Naive thymus-derived CD8-positive, alpha-beta T cell (primary cell): ENCODE measurements at places on chromosomes 4 and X.

- H3K4me3 ChIP-seq: peak overlapping the region; percentile 78
- no peaks in the 10 kb centered on the region for H3K27me3 ChIP-seq
- H3K4me1 ChIP-seq: peaks cover 7% of the 10 kb centered on the region
Measured at GRCh38 chrX:23908219-23909004, 606 bp downstream of the CXorf58 start.

- no peaks in the 10 kb centered on the region for H3K27me3 ChIP-seq
- H3K4me3 ChIP-seq: no peak overlapping the region
- H3K27ac ChIP-seq: no peak overlapping the region
- DNase-seq: no peak
- H3K4me1 ChIP-seq: peaks cover 42% of the 10 kb centered on the region
Measured at GRCh38 chr4:184287697-184288255, 70.1 kb upstream of the ENPP6 start.

- peak overlapping the region; percentile 84 for H3K4me3 ChIP-seq
- H3K4me1 ChIP-seq: peaks cover 9% of the 10 kb centered on the region
- H3K27ac ChIP-seq: no peak overlapping the region
- H3K36me3 ChIP-seq: no peaks in the 10 kb centered on the region
- no peaks in the 10 kb centered on the region for H3K27me3 ChIP-seq
Measured at GRCh38 chrX:74922922-74923543, 2.2 kb downstream of the NEXMIF start.

DNA sequence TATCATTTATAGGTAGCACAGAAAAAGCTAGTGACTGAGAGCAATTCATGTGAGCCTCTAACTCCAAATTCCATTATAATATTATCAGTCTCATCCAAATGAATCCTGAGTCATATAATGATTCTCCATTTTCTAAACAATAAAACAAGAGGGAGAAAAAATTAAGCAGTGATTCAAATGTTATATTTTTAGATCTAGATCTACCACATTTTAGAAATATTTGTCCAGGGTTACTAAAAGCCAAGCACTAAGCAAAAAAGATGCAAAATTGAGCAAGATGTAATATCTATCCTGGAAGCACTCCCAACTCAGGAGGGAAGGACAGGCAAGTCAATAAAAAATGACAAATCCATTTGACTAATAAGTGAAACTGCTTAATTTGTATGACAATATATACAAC, 172.8 kb downstream of the FBXW7 start:
- no peak for DNase-seq
- H3K4me1 ChIP-seq: peaks cover 19% of the 10 kb centered on the region
- H3K4me3 ChIP-seq: no peak overlapping the region
- peaks cover 17% of the 10 kb centered on the region for H3K36me3 ChIP-seq

DNA sequence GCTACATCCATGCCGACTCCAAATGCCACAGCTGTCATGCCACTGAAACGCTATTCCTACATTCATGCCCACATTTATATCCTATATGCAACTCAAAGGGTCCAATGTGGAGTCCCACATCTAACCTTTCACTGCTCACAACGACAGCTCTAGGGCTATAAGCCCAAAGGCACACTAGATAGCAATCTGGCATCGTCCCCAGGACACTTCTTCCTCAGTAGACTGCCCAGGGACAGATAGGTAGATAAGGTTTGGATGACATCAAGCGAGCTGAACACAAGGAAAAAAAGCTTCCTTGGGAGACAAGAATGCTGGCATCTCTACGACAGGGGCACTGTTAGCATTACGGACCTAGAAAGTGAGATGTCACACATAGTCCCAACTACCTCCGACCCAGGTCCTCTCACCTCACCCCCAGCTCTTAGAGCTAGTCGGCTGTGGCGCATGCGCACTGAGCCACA, 685 bp downstream of the RAB9B start:
- H3K4me1 ChIP-seq: peaks cover 3% of the 10 kb centered on the region
- H3K4me3 ChIP-seq: peak overlapping the region; percentile 88
- no peaks in the 10 kb centered on the region for H3K36me3 ChIP-seq
- DNase-seq: no peak

DNA sequence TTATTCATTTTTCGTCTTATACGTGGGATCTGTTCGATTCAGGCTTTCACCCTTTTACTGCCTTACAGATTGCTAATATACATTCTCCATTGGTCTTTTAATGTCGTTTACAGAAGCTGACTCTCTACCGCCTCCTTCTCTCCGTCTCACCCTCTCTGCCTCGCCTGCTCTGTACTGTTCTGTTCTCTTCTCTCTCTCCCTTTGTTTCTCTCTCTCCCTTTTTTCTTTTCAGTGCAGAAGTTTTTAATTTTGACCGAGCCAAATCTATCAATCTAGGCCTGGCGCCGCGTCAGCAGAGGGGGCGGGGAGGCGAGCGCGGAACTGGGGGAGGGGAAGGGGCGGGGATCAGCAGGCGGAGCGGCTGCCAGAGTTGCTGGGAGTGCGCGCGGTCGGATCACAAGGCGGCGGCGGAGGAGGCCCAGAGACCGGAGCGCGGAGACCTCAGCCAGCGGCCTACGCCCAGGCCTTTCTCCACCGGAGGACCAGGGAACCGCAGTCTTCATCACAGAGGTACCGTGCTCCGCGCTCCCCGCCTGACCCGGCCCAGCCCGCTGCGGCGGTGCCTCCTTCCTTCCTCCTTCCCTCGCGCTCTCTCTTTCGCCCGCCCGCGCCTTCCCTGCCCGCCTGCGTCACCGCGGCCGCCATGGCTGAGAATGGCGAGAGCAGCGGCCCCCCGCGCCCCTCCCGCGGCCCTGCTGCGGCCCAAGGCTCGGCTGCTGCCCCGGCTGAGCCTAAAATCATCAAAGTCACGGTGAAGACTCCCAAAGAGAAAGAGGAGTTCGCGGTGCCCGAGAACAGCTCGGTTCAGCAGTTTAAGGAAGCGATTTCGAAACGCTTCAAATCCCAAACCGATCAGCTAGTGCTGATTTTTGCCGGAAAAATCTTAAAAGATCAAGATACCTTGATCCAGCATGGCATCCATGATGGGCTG, at the start of gene UBQLN2:
UBQLN2 (plus strand) TSS at position 397 of the 931 bp plus-strand sequence; CDS start at position 644, 247 bp downstream.
- H3K27ac ChIP-seq: peak within 1 kb of the TSS; percentile 99
- peaks cover 19% of the 10 kb centered on the region for H3K4me1 ChIP-seq
- DNase-seq: peak; percentile 70
- H3K36me3 ChIP-seq: no peaks in the 10 kb centered on the region
- H3K27me3 ChIP-seq: no peaks in the 10 kb centered on the region

- peaks cover 23% of the 10 kb centered on the region for H3K27me3 ChIP-seq
- no peak overlapping the region for H3K4me3 ChIP-seq
- H3K4me1 ChIP-seq: no peaks in the 10 kb centered on the region
- no peak for DNase-seq
- H3K27ac ChIP-seq: no peak overlapping the region
Measured at GRCh38 chr4:184147858-184148737, 69.6 kb downstream of the ENPP6 start.

GRCh38 chr4:98939892-98940298, 11.0 kb upstream of the EIF4E start:
- H3K27me3 ChIP-seq: no peaks in the 10 kb centered on the region
- no peak overlapping the region for H3K27ac ChIP-seq
- peaks cover 12% of the 10 kb centered on the region for H3K4me1 ChIP-seq
- peak; percentile 22 for DNase-seq

GRCh38 chrX:96683997-96684338, 674 bp upstream of the DIAPH2 start:
- H3K27me3 ChIP-seq: no peaks in the 10 kb centered on the region
- peaks cover 16% of the 10 kb centered on the region for H3K4me1 ChIP-seq
- H3K36me3 ChIP-seq: no peaks in the 10 kb centered on the region
- H3K27ac ChIP-seq: peak overlapping the region; percentile 82
- no peak for DNase-seq

DNA sequence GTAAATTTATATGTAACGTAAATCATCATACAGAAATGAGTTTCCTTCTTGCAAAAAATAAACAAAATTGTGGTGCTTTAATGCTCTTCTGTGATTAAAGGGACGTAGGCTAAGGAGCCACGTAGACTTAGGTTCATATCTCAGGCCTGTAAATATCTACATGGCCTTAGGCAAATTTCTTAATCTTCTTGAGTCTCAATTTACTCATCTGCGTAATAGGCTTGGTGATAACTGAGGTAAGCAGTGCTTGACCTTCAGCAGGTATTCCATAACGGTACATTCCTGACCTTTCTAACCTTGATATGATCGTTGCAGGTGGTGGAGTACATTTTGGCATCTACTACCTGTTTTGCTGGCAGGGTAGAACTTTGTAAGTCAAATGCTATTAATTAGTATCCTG, 65.2 kb upstream of the TLR3 start:
- H3K36me3 ChIP-seq: no peaks in the 10 kb centered on the region
- DNase-seq: no peak
- no peak overlapping the region for H3K27ac ChIP-seq
- H3K4me3 ChIP-seq: no peak overlapping the region
- peaks cover 4% of the 10 kb centered on the region for H3K27me3 ChIP-seq

GRCh38 chr4:1399508-1400190, 6.6 kb downstream of the NKX1-1 start:
- H3K27ac ChIP-seq: no peak overlapping the region
- peaks cover 3% of the 10 kb centered on the region for H3K27me3 ChIP-seq
- DNase-seq: no peak
- H3K4me3 ChIP-seq: no peak overlapping the region

DNA sequence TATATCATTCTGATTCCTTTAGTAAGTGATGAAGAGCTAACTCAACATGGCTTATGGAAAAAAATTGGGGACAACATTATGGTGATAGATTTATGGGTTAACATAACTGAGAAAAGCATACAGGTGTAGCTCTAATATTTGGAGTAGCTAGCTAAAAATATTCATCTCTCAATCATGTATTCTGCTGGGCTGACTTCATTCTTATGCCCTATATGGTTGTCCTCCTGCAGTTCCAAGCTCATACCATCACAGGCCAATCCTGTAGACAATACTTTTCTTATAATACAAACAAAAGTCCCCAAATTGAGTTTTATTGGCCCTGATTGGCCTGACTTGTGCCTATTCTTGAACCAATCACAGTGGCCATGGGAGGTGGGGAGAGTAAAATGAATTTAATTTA, 6.7 kb upstream of the FAM241A start:
- no peaks in the 10 kb centered on the region for H3K36me3 ChIP-seq
- no peaks in the 10 kb centered on the region for H3K4me1 ChIP-seq
- H3K27ac ChIP-seq: no peak overlapping the region
- H3K4me3 ChIP-seq: no peak overlapping the region
- H3K27me3 ChIP-seq: no peaks in the 10 kb centered on the region

DNA sequence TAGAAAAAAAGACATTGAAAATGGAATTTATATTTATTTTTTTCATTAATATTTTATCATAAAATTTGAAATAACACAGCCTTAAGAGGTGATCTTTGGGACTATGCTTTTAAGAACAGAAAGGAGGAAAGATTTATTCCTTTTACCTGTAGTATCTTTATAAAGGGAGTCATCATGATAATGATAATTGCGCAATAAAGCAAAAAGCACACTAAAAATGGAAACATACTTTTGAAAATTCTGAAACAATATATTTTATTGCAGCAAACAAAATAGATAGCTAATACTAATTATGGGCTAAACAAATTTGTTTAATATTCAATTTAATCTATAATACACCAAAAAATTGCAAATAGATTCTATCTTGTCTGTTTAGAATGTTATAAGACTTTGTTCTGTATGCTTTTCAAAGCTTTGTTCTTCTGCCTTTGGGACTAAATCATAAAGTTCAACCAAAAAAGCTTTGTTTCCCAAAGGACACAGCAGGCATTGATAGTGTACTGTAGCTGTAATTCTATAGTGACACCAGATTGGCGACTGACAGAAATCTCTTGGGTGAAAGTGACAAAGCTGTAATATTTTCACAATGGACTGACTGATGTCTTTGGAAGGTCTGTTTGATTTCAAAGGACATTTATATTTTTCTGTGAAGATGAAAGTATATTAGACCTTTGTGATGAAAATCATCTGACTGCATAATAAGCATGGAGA, 2156.6 kb upstream of the TENM3 start:
- H3K4me1 ChIP-seq: no peaks in the 10 kb centered on the region
- H3K27me3 ChIP-seq: no peaks in the 10 kb centered on the region
- no peak for DNase-seq
- H3K4me3 ChIP-seq: no peak overlapping the region

- H3K27ac ChIP-seq: no peak overlapping the region
- H3K27me3 ChIP-seq: no peaks in the 10 kb centered on the region
- peaks cover 17% of the 10 kb centered on the region for H3K4me1 ChIP-seq
- no peak for DNase-seq
- H3K36me3 ChIP-seq: peaks cover 40% of the 10 kb centered on the region
Measured at GRCh38 chrX:154028502-154029184, 8.9 kb upstream of the IRAK1 start.

DNA sequence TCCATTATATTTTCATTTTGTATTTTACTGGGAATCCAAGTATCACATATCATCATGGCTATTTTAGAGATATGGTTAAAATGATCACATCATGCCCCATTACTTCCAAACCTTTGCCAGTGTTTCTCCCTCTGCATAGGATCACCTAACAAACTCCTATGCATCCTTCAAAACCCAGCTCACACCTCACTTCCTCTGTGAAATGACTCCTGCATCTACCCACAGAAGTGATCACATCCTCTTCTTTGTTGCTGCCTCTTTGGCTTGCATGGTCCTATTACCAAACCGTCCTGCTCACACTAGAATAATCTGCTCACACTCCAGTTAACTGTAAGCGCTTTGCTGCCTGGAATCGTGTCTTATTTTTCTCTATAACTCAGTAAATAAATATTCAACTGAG, 74.7 kb upstream of the C4orf50 start:
- DNase-seq: no peak
- H3K36me3 ChIP-seq: no peaks in the 10 kb centered on the region
- H3K27ac ChIP-seq: no peak overlapping the region
- peaks cover 5% of the 10 kb centered on the region for H3K4me1 ChIP-seq
- peaks cover 4% of the 10 kb centered on the region for H3K27me3 ChIP-seq
- no peak overlapping the region for H3K4me3 ChIP-seq

DNA sequence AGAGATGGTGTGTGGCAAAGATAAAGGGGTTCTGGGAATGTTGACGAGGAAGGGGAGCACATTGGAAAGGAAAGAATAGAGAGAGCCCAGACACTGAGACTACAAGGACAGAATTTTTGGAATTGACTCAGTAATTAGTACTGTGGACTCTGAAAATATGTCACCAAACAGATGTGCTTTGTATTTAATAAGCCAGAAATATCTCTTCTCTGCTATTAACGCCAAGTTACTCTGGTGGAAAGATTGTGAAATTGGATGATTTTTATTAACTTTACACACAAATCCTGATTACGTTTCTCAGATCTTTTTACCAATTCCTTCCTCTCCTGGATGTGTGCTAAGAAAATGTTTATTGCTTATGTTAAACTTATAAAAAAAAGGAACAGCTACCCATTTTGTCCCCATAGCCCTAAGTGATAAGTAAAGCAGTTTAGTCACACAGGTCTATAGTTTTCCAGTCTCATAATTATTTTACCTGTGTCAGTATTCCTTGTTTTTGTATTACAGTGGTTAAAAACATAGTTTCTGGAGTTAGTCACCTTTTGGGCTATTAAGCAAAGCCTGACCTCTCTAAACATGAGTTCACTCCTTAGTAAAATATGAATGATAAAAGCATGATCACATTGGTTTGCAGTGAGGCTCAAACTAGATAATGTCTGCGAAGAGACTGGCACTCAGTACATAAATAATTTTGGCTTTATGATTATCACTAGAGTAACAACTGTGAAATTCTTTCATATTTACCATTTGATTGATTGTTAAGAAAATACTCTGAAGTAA, 1068.3 kb downstream of the STIM2 start:
- no peak overlapping the region for H3K27ac ChIP-seq
- no peaks in the 10 kb centered on the region for H3K36me3 ChIP-seq
- no peaks in the 10 kb centered on the region for H3K4me1 ChIP-seq
- DNase-seq: no peak
- H3K27me3 ChIP-seq: no peaks in the 10 kb centered on the region

- no peaks in the 10 kb centered on the region for H3K36me3 ChIP-seq
- no peak for DNase-seq
- no peak overlapping the region for H3K27ac ChIP-seq
- peaks cover 3% of the 10 kb centered on the region for H3K27me3 ChIP-seq
- H3K4me3 ChIP-seq: no peak overlapping the region
Measured at GRCh38 chr4:155713911-155714310, 44.9 kb upstream of the GUCY1B1 start.
